GM23338 (cell line): ENCODE measurements at places on chromosomes 12 and 14. TPM values are rescaled to one million over a fixed set of nuclear protein-coding genes. Genes with fewer than 3 reads are reported as not detected.

- no peak for DNase-seq
These were observed 138.1 kb upstream of the FLRT2 start for GRCh38 chr14:85391892-85392291.

DNA sequence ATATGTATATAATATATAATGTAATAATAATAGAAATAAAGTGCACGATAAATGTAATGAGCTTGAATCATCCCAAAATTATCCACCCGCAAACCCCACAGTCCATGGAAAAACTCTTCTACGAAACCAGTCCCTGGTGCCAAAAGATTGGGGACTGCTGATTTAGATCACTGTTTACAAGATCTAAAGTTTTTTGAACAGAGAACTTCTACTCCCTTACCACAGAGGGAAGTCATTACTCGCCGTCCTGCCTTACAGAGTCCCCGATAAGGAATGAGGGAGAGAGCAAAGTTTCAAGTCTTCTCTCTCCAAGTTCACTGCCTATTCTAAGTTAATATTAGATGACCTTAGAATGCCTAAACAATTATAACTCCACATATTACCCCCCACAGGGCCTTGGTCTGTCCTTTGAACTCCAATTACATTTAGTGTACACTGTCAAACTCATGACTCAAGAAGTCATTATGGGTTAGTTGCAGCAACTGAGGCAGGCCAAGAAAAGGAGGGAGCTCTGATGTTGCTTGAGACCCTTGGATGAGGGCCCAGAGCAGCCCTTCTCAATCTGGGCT is 21.8 kb upstream of the DHRS4 start:
- DNase-seq = no peak

- no peak for DNase-seq
These were observed 11.8 kb downstream of the OTUB2 start for GRCh38 chr14:94037954-94038353.

DNA sequence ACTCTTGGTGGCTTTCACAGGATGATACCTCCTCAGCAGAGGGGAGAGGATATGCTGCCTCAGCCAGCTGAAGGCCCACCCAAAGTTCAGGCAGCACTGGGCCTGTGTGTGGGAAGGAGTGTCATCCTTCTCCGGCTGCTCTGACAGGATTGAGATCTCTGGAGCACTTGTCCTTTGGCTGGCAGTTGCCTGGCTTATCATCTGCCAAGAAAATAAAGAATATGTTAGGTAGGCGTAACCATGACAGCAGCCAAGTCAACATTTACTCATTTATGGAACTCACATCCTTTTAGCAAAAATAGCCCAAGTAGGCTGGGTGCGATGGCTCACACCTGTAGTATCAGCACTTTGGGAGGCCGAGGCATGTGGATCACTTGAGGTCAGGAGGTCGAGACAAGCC is 68.5 kb downstream of the PPFIBP1 start:
- no peak for DNase-seq

GLIPR1L1 gene
- 3.1 and 4.4 TPM in 2 replicates for polyA plus RNA-seq

GRCh38 chr12:58314610-58315009 is 373.2 kb downstream of the ATP23 start:
- DNase-seq = no peak

MIP gene
- 0.29 and 0.47 TPM in 2 replicates for polyA plus RNA-seq

B4GALNT1 gene
- polyA plus RNA-seq = 1.3 and 1.4 TPM in 2 replicates

DNA sequence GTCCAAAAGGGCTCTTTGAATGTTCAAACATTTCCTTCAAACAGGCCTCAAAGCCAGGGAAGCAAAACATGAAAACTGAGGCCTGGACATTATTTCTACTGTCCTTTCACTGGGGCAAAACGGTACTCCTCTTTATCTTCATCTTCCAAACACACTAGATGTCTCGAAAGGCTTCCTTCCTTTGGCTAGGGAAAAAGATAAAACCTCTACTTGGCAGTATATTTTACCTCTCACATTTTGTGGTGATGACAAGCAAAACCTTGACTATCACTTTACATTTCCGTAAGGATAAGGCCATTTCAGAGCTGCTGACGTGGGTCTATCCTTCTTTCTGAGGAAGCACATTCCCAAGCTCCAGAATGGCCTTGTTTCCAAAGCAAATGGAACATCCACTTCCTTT is 9.9 kb downstream of the STAB2 start:
- no peak for DNase-seq

DNA sequence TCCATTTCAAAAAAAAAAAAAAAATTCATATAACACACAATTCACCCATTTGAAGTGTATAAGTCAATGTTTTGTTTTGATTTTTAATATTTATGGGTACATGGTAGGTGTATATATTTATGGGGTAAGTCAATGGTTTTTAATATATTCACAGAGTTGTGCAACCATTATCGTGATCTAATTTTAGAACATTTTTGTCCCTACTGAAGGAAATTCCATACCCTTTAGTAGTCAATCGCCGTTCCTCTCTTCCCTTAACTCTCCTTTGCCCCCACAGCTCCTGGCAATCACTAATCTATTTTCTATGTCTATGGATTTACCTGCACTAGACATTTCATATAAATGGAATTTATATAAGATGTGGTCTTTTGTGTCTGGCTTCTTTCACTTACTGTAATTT is 92.8 kb downstream of the TRAFD1 start:
- no peak for DNase-seq

MMP17 gene
- 10.4 and 16.9 TPM in 2 replicates for polyA plus RNA-seq
